ENCODE measurements at places on chromosomes 3 and 15.
A peak's percentile ranks its signal among the peaks of the same experiment; 100 is the strongest.

GRCh38 chr3:174243171-174243570, 616.0 kb upstream of the NAALADL2 start:
- DNase-seq: no peak

DNA sequence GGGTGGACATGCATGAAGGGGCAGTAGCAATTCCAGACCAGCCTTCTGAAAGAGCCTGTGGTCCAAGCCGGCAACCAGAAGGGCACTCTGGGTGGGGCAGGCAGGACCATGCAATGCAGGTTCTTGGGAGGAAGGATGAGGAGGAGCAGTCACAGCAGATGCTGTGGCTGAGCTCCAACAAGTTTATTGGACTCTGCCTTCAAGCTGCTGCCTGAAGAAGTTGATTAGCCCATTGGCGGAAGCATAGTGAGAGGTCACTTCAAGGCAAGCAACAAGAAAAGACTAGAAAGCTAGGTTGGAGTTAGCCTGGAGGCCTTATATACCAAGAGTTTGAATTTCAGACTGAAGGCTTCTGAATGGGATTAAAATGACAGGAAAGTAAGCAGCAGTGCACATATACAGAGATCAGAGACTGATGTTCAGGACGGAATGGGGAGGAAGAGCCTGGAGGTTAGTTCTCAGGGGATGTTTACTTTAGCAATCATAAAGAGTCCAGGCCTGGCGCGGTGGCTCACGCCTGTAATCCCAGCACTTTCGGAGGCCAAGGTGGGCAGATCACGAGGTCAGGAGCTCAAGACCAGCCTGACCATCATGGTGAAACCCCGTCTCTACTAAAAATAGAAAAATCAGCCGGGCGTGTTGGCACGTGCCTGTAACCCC, 39.9 kb downstream of the SFMBT1 start:
- DNase-seq: no peak

DNA sequence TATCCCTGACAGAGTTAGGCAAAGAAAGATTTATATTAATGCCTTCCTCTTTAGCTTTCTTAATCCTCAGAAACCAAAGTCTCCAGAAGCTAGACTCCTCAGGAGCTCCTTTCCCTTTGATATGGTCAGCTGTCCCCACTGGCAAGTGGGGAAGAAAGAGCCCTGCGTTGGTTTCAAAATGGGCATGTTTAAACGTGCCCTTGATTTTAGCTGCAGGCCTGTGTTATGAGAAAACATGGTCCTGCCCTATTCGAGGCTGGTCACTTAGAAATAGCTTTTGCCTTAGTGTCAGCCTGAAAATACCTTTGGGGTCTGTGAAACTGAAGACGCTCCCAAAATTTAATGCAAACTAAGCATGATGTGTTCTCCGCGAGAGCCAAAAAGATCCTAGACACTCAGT, 135.5 kb upstream of the RARB start:
- no peak for DNase-seq

DNA sequence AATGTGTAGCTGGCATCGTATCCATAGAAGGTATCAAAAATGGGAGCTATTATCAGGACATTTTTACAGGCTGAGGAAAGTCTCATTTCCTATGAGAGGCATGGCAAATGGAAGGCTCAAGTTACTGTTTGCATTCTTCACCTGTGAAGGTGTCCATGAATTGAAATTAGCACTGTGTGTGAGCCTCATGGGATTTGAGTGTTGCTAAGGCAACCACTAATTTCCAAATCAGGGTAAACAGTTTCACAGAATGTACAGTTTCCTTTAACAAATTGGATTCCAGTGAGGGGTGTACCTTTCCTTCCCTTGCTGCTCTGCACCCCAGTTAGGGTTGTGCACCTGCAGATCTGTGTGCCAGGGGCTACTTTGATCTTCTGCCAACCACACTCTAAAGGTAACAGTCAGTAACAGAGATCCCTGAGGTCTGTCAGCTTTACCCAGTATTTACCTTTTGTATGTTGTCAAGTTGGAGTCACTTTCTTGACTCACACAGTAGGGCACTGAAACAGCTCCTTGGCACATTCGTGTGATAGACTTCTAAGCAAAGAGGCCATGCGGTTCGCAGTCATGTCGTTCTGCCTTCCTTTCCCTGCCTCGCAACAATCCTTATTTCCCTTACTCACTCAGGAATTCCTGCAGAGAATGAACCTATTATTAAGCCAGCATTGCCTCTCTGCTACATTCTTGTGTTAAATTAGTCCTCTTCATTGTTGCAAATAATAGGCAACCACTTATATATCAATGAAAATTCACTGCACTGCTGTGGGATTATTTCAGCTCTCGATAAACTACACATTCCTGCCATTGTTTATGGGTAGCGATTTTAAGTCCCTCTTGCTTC, 129.8 kb upstream of the GBE1 start:
- no peak for DNase-seq

DNA sequence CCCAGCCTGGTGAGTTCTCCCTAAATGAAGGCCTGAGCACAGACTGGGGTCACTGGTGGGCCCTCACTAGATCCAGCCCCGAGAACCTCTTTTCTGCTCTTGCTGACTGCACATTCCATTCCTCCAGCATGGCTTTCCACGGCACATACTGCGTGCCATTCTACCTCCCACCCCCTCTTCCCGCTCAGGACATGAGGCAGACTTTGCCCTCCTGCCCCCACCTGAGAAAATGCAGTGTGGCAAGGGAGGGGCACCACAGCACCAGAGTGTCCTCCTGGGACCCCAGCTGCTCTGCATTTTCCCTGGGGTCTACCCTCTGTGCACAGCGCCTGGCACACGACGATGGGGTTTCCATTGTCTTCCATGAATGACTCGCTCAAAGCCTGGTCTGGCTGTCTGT, 6.1 kb upstream of the SLCO2A1 start:
- no peak for DNase-seq

DNA sequence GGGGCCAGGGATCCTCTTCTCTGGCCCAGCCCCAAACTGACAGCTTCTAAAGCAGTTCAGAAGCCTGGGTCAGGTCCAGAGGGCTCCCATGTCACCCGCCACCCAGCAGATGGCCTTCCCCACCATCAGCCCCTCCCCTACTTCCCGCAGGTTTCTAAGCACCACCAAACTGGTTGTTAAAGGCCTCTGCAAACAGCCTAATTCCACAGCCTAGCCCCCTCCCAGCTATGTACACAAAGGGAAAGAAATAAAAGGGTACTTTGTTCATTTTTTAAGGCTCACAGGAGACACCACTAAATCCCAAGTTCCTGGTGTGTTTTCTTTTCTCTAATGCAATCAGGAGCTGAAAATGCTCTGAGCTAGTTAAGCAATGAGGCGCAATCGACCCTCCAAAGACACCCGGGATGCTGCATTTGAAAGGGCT, 30.6 kb downstream of the PLCH1 start:
- DNase-seq: no peak

GRCh38 chr15:69323893-69324430, 25.2 kb downstream of the PAQR5 start:
- DNase-seq: no peak

- DNase-seq: no peak
These were observed 56.8 kb upstream of the CHD2 start for GRCh38 chr15:92843326-92843725.

GRCh38 chr15:81052046-81052445, 51.3 kb downstream of the TLNRD1 start:
- no peak for DNase-seq

DNA sequence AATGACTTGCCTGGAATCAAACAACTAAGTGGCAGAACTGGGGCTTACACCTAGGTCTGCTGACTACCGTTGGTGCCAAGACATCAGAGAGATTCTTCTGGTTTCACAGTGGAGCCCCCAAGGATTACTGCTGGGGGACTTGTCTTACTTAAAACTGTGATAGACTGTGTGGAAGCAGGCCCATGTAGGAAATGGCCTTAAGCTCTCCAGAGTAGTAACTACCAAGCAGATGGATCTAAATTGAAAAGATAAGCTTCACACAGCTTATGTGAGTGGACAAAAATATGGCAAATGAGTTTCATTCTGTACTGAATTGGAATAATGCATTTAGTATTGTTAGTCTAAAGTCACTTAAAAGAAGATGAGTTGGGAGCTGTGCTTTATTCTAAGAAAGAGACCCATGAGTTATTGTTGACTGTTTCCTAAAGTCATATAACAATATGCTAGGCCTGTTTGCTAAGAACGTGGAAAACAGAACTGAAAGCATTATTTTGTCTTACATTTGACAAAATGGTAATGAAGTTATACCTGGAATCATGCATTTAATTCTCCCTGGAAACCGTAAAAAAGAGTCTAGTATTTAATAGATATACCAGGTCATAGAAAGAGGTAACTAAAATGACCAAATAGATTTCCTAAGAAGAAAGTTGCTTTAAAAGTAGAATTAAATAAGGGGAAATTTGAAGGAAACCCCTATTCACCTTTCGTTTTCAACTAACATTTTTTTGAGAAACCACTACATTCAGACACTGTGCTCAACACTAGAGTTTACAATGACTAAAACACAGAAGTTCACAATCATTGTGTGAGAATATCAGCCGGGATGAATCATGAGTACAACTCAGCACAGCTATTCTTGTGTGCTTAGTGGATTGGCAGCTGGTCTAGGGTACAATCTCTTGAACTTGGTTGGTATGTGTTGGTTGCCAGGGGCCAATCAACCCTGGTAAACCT, 13.0 kb upstream of the MAPK6 start:
- DNase-seq: peak; percentile 54

DNA sequence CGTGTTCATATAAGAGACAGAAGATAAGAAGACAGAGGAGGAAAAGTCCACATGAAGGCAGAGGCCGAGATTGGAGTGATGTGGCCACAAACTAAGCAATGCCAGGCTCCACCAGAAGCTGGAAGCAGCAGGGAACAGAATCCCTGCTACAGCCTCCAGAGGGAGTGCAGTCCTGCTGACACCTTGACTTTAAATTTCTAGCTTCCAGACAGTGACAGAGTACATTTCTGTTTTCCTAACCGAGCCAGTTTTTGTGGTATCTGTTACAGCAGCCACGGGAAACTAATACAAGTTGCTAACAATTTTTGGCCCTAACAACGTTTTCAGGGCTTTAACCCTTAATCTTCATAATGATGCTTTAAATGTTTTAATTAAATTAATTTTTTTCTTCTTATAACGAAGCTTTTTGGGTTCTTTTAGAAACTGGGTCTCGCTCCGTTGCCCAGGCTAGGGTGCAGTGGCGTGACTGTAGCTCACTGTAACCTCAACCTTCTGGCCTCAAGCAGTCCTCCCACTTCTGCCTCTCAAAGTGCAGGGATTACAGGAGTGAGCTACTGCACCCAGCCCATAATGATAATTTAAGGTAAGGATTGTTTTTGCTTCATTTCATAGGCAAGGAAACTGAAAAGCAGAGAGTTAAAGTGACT, 202.3 kb upstream of the PROK2 start:
- DNase-seq: no peak

Data from GM10248 (cell line).